Stimulated activated CD4-positive, alpha-beta T cell treated with anti-CD3 and anti-CD28 coated beads, TNF-alpha, amount 100 ng/mL, for 24 hours (primary cell): ENCODE measurements at places on chromosomes 7 and 10.
A peak's percentile ranks its signal among the peaks of the same experiment; 100 is the strongest.

DNA sequence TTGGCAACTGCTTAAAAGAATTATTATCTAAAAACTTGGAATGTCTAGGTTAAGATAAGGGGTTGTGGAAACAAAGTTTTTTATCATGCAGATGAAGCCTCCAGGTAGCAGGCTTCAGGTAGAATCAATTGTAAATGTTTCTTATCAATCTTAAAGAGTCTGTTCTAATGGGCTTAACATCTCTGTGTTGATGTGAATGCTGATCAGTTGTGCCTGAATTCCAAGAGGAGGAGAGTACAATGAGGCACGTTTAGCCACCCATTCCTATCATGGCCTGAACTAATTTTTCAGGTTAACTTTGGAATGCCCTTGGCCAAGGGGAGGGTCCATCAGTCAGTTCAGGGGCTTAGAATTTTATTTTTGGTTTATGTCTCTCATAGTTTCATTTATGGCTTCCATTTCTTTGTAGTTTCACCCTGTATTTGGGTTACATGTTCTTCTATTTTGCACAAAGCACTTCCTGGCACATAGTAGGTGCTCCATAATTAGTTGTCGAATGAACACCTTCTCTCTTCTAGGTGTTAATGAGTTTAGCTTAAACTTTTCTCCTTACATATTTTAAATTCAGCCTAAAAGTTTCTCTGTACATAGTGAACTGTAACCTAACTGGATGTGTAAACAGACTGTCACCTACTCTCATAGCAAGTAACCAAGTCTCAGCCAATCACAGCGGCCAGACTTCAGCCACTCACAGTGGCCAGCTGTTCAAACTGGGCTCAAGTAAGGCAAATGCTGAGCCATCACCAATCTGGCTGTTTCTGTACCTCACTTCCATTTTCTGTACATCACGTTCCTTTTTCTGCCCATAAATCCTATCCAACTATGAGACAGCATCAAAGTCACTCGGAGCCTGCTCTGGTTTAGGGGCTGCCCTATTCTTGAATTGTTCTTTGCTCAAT lies 34.7 kb downstream of the ALOX5 start:
- DNase-seq = no peak

- DNase-seq = no peak
Observed at GRCh38 chr10:121974019-121974534, 940 bp downstream of the NSMCE4A start.

GRCh38 chr7:125481323-125481722 lies 551.7 kb upstream of the POT1 start:
- DNase-seq = no peak

DNA sequence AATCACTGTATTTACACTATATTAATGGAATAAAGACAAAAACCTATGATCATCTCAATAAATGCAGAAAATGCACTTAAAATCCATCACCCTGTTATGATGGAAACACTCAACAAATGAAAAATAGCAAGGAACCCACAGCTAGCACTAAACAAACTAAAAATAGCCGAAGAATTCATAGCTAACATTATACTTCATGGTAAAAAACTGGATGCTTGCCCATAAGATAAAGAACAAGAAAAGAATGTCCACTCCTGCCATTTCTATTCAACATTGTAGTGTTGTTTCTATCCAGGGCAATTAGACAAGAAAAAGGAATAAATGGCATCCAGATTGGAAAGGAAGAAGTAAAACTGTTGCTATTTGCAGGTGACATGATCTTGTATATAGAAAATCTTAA lies 142.1 kb downstream of the STK31 start:
- DNase-seq = no peak

- no peak for DNase-seq
Observed at GRCh38 chr10:61933859-61934555, 32.5 kb downstream of the ARID5B start.

- DNase-seq = peak; percentile 47
Observed at GRCh38 chr10:33008499-33009243, 50.6 kb upstream of the ITGB1 start.
